ENCODE measurements at places on chromosomes 2 and 18. TPM values are rescaled to one million over a fixed set of nuclear protein-coding genes. Genes with fewer than 3 reads are reported as not detected.

Gene RNPEPL1
- total RNA-seq = 37.4 TPM

DNA sequence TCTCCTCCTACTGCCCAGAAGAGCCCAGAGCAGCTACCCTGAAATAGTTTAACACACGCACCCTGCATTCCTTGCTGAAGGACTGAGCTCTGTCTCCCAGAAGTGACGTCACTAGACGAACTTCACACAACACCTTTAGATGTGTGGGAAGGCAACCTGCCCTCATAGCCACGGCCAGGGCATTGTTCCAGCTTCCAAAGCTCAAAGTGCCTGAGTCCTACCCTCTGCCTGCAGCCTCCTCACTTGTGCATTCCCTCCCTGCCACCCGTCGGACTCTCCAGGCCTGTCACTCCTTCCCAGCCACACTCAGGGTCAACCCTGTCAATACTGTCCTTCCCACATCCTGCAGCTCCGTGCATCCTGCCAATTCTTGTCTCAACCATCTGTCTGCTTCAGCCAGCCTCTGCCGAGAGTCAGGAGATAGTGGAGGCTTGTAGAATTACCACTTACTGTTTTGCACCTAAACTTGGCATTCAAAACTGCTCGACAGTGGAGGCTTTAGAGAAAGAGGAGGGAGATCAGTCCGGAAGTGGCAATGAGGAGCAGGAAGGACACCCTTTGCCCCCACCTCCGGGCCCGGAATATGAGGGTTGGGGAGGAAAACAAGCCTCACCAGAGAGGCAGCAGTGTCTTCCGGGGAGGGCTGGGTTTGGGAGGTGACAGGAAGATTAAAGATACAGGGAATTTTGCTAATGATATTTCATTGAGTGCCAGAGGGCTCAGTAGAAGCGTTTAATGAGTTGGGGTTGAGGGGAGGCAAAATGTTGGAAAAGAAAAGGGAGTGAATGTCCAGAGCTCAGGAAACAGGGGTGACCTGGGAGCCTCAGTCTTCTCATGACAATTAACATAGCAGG is 72.3 kb upstream of the ATG16L1 start:
- no peak for DNase-seq

Gene SOWAHC
- 23.0 TPM for total RNA-seq

GRCh38 chr2:46960618-46961017 is 45.0 kb upstream of the MCFD2 start:
- no peak for DNase-seq

Gene TUBA3E
- total RNA-seq = not detected

DNA sequence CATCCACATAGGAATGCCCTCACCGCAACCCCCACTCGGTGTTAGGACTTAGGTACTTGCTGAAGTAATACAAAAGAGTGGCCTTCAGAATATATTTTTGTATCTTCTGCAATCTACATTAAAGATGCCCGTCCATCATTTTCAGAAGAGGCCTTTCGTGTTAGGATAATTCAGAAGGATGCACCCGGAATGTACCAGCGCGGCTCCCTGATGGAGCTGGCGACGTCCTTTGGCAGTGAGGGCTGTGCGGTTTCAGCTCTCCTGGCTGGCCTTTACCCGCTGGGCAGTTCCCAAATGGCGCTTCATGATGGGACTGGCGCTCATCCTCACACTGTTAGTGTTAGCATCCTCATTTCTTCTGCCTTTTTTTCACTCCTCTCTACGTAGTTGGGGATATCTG is 15.3 kb downstream of the TWIST2 start:
- DNase-seq = no peak

GRCh38 chr2:64145714-64146113 is 1.5 kb upstream of the PELI1 start:
- DNase-seq = no peak

DNA sequence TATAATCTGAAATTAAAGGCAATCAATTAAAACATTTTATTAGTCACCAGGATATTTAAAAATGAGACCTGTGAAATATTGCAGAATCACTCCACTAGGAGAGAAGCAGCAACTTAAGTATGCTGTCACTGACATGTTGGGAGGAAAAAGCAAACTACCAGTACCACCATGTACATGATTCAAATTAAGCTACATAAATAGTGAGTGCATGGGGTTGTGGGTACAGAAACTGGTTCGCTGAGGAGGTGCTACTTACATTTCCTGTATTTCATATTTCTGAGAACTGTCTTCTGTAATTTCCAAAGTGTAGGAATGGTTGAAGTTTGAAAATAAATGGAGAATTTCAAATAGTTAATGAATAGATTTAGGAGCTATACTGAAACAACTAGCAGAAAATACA is 7.9 kb upstream of the NR4A2 start:
- DNase-seq = no peak

DNA sequence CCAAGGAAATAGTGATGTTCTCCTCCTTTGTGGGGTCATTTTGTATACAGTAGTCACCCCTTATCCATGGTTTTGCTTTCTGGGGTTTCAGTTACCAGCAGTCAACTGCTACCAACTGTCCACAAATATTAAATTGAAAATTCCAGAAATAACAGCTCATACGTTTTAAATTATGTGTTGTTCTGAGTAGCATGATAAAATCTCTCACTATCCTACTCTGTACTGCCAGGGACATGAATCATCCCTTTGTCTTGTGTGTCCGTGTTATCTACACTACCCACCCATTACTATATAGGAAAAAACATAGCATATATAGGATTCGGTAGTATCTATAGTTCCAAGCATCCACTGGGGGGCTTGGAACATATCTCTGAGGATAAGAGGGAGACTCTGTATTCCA is 120.9 kb upstream of the DCC start:
- DNase-seq = no peak

DNA sequence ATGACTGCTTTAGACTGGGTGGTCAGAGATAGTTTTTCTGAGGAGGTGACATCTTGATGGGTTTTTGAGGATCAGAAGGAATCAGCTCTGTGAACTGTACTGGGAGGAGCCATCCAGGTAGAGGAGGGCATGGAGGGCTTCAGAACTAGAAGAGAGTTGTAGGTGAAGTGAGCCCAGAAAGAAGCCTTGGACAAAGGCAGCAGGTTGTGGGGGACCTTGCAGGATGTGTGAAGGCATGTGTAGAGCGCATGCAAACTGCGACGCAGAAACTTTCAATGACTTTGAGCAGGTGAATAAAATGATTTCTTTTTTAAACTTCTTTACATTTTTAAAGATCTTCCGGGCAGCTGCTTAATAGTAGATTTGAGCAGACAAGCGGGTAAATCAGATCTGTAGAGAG is 83.9 kb upstream of the SIX2 start:
- DNase-seq = no peak

DNA sequence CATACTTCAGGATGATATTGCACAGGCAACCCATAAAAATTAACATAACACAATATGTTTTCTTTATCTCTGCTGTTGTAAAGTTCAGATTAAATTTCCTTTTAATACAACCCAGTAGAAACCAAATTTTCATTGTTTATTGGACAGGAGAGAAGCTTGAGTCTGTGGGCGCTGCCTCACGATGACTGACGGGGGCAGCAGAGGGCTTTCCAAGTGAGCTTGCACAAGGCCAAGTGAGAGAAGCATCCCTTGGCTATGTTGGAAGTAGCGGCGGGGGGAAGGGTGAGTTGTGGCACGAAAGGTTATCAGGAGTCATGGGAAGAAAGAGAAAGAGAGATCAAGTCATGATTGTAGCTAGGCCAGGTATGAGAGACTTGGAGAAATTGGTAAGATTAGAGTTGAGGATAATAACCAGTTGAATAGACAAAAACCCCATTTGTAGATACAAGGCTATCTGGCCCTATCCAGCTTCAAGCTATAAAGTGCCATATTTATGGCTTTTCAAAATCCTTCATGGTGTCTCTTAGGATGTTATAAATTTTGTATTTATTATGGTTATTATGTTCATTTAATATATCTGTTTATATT is 413.7 kb upstream of the FAM98A start:
- peak; percentile 77 for DNase-seq

DNA sequence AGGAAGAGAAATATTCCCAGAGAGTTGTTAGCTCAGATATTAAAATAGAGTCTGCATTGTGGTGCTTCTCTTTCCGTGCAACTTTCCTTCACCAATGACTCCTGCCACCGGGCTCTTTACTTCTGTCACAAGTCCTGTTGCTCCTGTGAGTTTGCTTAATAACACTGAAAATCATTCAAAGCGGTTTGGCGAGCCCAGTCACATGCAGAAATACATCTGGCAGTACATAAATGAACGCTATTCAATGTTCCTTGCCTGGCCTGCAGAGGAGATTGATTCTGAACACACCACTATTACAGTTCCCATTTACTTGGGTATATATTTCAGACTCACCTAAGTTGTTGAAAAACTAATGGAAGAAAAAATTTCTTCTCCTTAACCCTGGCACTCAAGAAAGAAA is 276.6 kb downstream of the ZNF521 start:
- peak; percentile 54 for DNase-seq

Gene PLGLB2
- total RNA-seq = 2.6 TPM

- DNase-seq = no peak
Measured at GRCh38 chr2:233264667-233265066, 13.2 kb downstream of the ATG16L1 start.

- DNase-seq = peak; percentile 9
Measured at GRCh38 chr2:79453918-79454317, 58.9 kb upstream of the CTNNA2 start.

DNA sequence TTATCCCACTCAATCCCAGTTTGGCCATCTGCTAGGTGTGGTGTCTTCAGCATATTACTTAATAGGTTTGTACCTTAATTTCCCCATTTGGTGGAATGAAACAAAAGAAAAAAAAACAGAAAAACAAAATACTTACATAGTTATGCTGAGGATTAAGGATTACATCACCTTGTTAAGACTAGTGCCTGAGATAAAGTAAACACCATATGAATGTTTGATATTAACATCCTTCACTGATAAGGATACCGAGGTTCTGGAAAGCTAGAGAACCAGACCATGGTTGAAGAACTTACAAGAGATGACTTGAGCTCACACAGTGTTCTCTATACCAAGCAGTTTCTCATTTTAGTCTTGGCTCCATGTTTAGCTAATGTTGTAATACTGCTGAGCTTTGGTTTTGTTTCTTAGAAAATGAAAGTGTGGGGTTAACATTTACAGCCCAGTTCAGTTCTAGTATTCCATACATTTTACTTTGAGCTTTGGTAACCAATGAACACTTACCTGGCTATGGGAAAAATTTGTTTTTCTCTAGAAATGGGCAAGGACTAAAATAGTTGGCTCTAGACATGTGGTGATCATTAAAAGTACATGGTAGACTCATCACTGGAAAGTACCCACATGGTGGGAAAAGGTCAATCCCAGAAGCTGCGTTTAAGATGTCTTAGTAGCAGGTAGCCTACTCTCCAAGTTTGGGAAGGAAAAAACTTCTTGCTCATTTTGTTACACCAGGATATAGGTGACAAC is 5.8 kb upstream of the GPD2 start:
- no peak for DNase-seq
